ENCODE measurements at places on chromosomes 3 and 15.

DNA sequence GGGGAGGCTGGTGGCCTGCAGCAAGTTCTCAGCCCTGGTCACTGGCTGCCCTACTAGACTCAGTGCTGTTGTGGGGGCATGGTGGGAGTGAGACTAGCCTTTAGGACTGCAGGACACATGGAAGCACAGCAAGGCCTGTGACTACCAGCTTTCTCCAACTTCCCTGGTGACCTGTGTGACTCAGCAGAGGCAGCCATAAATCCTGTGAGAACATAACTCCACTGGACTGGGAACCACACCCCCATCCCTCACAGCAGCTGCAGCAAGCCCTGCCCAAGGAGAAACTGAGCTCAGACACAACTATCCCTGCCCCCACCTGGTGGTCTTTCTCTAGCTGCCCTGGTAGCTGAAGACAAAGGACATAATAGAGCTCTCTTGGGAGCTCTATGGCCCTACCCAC is 111.3 kb downstream of the DCLK3 start:
- DNase-seq = no peak

- DNase-seq = no peak
Measured at GRCh38 chr15:80531388-80531787, 127.2 kb downstream of the ARNT2 start.

GRCh38 chr3:110323349-110323748 is 748.3 kb upstream of the NECTIN3 start:
- DNase-seq = no peak

- no peak for DNase-seq
Measured at GRCh38 chr15:41957021-41957897, 15.1 kb downstream of the EHD4 start.

GRCh38 chr3:122343654-122344053 is 18.6 kb downstream of the CSTA start:
- DNase-seq = no peak

DNA sequence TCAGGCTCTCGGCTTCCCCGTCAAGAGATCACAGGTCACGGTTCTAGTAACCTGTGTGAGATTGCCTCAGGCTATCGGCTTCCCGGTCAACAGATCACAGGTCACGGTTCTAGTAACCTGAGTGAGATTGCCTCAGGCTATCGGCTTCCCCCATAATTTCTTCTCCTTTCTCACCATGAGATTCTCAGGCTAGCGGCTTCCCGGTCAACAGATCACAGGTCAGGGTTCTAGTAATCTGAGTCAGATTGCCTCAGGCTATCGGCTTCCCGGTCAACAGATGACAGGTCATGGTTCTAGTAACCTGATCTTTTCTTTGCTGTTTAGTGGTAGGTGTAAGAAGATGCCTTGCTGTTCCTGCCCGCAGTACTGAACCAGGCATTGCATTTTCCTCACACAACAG is 418.2 kb upstream of the ZNF717 start:
- no peak for DNase-seq

GRCh38 chr3:128382221-128382807 is 84.4 kb downstream of the DNAJB8 start:
- no peak for DNase-seq

DNA sequence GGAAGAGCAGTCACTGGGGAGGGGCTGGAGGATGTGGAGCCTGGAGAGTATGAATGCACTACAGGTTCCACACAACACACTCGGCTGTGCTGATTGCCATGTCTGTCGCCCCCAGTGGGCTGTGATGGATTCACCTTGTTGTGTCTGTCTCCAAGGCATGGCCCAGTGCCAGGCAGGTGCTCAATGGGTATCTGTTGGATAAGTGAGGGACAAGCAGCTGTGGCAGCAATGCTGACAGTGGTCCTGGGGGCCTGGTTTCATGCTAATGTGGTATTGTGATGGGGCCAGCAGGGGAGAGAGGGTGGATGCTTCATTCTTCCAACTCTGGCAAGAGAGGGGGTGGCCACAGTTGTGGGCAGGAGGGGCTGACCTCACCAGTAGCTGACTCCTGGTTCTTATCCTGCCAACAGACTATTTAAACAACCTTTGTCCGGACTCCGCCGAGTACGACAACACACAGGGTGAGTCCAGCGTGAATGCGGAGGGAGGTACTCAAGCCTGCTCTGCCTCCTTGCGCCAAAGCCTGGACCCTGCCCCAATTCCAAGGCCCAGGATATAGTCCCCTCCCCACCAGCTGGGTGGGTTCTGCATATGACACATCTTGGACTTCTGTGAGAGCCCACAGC is 47.3 kb upstream of the NR2C2 start:
- no peak for DNase-seq

- DNase-seq = no peak
Measured at GRCh38 chr3:150055332-150055731, 84.6 kb upstream of the PFN2 start.

DNA sequence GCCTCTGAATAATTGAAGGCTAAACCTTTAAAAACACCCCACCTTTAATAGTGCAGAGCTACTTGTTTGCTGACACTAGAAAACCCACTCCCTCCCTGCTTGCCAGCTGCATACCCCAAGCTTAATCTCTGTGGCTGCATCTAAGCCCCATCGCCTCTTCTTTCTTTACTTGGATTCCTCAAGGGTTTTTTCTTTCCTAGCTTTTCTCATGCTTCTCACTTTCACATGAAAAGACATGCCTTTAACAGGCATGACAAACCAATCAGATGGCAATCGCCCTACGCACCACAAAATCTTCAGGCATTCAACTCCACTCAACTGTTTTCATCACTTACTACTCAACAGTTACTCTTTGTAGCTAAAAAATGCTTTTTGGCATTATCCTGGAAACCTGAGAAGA is 77.5 kb downstream of the PLD1 start:
- DNase-seq = no peak

GRCh38 chr3:52097851-52098507 is 41.6 kb upstream of the DUSP7 start:
- no peak for DNase-seq

- no peak for DNase-seq
Measured at GRCh38 chr3:149299938-149300801, 33.3 kb downstream of the TM4SF18 start.

- DNase-seq = no peak
Measured at GRCh38 chr3:63921741-63922482, 9.7 kb upstream of the SCAANT1 start.

- no peak for DNase-seq
Measured at GRCh38 chr3:123084738-123085237, 18.0 kb downstream of the PDIA5 start.

DNA sequence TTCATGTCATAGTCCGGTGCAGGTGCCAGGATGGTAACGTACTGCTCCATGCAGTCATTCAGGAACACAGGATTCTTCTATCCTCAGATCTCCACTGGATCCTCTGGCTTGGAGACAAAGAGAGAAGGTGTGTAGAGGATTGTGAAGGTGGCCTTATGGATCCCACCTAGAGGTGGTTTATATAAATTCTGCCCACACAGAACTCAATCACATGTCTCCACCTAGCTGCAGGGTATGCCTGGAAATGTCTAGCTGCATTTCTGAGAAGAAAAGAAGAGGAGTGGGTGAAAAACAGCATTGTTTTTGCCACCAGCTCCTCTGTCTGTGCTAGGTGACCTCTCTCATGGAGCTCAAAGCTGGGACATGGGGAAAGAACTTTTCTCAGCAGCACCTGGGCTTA is 478.7 kb downstream of the PDCD6IP start:
- DNase-seq = no peak

- no peak for DNase-seq
Measured at GRCh38 chr3:81554801-81555200, 206.6 kb downstream of the GBE1 start.

- DNase-seq = no peak
Measured at GRCh38 chr3:51977446-51978142, 2.7 kb downstream of the ABHD14A start.

DNA sequence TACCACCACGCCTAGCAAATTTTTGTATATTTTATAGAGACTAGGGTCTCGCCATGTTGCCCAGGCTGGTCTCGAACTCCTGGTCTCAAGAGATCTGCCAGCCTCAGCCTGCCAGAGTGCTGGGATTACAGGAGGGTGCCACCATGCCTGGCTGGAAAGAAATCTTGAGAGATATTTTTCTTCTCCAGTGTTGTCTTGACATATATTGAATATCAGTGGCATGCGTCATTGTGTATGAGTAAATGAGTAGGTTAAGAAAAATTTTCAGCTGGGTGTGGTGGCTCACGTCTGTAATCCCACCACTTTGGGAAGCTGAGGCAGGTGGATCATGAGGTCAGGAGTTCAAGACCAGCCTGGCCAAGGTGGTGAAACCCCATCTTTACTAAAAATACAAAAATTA is 3.5 kb upstream of the PIF1 start:
- DNase-seq = no peak

DNA sequence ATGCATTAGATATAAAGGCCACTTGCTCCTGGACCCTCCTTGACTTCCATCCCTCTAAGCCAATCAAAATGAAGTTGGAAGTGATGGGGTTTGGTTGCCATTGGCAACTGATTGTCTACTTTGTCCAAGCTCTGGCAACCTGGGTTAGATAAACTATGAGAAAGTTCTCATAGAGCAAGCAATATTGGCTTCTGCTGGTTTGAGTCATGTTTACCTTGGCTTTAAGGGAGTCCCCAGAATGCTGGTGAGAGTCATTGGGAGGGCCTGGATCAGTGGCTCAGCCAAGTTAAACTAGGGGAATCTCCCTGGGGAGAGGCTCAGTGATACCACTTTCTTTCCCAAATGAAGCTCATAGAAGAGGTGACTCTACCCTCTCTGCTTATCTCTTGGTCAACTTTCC is 176.3 kb upstream of the ROPN1 start:
- no peak for DNase-seq

GRCh38 chr3:65714134-65714533 is 324.6 kb downstream of the MAGI1 start:
- no peak for DNase-seq
